EL (cell line): ENCODE measurements at places on chromosomes 6 and 20.

GRCh38 chr20:4780245-4780644 lies 58.5 kb downstream of the PRND start:
- no peak for DNase-seq

DNA sequence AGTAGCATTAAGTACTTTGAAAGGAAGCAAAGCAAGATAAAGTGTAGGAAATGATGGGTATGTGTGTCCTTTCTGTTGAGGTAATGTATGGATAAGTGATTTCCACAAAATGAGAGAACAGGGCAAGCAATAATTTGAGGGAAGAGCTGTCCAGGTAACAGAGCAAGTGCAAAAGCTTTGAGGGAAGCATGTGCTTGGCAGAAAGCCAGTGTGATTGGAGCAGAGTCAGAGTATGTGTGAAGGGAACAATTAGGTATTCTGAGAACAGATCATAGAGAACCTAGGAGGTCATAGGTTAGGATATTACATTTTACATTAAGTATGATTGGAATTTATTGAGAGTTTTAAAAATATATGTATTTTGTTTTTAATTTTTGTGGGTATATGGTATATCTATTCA lies 30.2 kb upstream of the MAN1A1 start:
- no peak for DNase-seq

DNA sequence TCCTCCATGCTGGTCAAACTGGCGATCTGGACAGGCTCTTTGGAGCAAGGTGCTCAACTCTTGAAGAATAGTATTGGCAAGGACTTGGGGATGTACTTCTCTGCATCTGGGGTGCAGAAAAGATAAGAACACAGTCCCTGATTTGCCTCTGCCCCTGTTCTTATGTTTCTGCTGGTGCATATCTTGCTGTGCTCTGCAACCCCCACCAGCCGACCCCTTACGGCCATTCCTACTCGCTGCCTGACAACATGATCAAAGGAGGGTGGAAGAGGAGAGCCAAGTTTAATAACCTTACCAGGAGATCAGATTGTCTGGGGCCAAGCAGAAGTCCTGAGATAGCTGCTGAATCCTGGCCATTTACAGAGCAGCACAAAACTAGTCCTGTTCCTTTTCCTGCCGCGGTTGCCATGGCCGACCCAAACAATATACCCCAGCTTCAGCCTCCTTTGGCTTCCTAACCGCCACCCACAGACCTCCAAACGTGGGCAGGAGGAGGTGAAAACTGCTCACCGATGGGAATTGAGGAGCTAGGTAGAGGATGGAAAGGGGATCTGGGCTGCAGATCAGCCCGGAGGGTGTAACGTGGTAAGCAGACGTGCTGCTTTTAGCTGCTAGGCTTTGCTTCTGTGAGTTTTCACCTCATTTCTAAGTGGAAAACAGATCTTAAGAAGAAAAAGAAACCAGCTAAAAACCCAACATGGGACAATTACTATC lies 60.9 kb downstream of the ATXN1 start:
- DNase-seq, result no peak

DNA sequence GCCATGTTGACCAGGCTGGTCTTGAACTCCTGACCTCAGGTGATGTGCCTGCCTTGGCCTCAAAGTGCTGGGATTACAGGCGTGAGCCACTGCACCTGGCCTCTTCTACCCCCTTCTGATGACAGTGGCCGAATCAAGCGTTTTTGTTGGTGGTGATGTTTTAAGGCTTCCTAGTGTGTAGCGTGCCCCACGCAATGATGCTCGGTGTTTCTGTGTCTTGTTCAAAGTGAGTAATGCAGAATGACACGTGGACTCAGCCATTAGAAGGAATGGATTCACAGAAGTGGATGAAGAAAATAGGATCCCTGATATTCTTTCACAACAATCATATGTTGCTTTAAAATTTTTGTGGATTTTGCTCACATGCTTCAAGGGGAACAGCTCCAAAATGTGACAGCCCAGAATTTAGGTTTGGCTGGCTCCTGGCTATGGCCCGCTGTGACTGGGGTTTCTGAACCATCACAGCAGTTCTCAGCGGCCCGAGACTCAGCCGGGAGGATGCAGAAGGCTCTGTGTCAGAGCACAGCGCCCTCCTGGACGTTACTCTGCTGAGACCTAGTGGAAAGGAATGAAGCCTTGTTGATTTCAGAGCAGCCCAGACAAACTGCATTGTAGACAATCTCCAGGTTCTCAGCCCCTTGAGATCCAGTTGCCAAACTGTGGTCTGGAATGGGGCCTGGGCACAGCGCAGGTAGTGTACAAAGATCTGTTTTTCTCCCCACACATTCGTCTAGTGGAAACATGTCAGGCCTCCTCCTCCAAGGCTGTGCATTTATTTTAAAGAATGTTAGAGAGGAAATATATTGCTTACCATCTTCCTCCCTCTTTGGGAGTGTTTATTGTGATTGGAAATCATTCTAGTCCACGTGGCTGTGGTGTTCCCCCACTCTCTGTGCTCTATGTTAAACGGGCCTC lies 57.6 kb upstream of the TIAM2 start:
- no peak for DNase-seq

- no peak for DNase-seq
Observed at GRCh38 chr6:24662236-24662635, 4.5 kb downstream of the TDP2 start.

DNA sequence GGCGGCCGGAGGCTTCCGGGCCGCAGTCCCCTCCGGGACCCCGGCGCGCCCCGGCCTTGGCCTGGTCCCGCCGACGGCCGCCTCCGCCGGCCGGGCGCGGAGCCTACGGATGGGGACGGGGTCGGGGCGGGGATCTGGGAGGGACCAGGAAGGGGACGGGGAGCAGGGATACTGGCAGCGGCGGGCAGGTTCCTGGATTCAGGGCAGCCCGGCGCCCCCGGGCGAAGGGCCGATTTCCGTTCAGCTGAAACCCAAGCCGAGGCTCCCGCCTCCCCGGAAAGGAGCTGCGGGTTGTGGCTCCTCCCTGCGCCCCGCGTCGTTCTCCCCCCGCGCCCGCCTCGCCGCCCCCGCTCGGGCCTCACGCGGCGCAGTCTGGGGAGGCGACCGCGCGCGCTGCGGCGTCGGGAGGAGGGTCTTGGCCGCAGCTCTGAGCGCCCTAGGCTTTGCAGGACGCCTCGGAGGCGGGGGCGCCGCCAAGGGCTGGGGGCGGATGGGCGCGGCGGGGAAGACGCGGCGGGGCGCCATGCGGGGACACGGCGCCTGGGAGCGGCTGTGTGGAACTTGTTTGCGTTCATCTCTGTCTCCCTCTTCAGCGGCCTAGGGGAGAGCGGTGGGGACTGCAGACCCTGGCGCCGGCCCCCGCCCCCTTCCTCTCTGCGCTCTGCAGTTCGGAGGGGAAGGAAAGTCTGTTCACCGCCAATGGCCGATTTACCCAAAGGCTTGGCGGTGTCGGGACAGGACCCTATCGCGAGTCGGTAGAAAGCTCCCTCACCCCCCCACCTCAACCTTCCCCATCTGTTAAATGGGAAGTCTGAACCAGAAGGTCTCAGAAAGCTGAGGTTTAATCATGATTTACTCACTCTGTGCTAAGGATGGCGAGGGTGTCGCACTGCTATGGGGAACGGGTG lies 22.7 kb upstream of the TMEM181 start:
- DNase-seq, result peak; percentile 46

DNA sequence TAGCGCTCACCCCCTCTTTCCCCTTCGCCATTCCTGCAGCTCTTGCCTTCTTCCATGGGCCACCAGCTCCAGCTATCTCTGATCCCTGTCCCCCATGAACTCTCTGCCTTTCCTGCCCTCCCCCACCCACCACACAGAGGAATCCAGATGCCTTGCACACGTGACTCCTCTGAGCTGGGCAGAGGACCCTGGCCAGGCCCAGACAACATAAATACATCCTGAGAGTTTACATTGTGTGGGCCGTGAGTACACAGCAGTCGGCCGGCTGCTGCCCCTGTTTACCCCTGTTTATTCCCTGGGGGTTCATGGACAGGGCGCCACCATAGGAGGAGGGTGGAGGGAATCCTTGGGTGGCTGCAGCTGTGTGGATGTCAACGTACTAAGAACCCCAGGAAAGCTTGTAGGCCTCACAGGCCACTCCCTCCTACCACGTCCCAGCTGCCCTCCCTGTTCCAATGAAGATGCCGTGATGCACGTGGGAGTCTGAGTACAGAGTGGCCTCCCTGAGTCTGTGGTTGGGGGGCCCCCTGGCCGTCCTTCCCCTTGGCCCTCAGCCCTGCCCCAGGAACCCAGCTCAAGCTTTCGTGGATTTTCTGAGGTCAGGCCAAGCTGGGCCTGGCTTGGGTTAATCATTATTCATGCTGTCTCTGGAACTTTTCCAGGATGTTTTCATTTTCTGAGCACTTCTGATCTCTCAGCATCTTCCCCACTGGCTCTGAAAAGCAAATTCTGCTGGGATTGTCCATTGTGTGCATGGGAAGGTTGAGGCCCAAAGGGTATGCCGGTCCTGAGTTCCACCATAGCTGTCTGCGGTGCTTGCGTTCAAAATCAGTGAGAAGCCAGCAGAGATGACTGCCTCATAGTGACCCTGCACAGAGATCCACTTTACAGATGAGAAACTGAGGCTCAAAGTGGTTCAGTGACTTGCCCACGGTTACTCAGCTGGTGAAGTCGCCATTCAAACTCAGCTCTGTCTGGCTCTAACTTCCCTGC lies 136.3 kb downstream of the MRPL14 start:
- DNase-seq, result peak; percentile 37

- no peak for DNase-seq
Observed at GRCh38 chr6:69063401-69063800, 428.3 kb downstream of the ADGRB3 start.

- no peak for DNase-seq
Observed at GRCh38 chr20:59143326-59143725, 20.3 kb upstream of the ZNF831 start.

- no peak for DNase-seq
Observed at GRCh38 chr6:125868678-125869395, 78.1 kb downstream of the NCOA7 start.

DNA sequence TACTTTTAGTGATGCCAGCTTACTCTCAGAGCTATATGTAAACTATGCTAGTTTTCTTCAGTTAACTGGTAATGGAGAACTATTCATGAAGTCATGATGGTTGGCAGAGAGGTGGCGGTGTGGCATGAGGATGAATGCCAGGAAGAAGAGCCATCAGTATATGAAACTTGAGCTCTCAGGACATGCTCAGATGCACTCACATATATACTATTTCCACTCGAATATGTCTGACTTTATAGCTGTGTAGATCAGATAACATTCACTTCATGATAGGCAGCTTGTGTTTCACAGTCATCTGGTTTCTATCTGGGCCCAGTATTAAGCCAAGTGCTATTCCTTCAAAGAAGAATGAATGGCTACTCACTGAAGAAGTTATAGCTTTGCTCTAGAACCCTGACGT lies 46.2 kb upstream of the CEP85L start:
- no peak for DNase-seq

DNA sequence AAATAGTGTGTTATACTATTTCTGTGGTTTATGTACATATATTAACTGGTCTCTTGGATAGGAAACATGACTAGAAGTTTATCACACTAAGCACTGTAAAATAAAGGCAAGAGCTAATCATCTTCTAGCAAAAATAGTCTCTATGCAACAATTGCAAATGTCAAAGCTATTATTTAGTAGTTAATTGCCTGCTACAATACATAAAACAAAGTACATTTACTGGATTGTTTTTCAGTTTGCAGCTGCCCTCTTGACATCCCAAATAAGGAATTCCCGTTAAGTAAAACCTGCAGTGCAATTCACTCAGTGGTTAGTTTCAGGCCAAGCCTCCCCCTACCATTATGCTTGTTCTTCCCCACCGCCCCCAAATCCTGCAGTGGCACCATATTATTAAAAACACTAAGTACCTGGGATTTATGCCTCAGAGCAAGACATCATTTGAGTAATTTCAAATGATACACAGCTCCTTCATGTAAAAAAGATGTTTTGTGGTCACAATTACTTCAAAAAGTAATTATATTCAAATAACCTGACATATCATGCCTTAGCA lies 1.6 kb upstream of the ATP5F1E start:
- no peak for DNase-seq

GRCh38 chr20:4637081-4637797 lies 84.5 kb upstream of the PRND start:
- peak; percentile 22 for DNase-seq

GRCh38 chr6:99232056-99232455 lies 117.4 kb downstream of the FAXC start:
- DNase-seq, result no peak

GRCh38 chr6:24524805-24525204 lies 30.0 kb downstream of the ALDH5A1 start:
- peak; percentile 47 for DNase-seq

DNA sequence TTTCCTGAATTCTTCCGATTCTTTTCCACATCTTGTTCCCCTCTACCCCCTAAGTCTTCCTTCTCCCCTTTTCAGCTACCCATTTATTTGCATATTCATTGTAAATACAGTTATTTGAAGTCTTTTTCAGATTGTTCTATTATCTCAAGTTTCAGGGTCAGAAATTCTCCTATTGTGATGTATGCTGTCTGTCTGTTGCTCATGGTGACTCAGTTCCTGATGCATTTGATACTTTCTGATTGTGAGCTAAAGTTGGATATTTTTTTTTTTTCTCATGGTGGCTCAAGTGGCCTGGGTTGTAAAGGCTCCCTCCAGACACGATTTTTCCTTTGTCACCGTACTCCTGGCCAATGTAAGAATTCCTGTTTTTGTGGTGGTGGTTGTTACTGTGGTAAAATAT lies 4.9 kb upstream of the PI16 start:
- DNase-seq, result peak; percentile 50

DNA sequence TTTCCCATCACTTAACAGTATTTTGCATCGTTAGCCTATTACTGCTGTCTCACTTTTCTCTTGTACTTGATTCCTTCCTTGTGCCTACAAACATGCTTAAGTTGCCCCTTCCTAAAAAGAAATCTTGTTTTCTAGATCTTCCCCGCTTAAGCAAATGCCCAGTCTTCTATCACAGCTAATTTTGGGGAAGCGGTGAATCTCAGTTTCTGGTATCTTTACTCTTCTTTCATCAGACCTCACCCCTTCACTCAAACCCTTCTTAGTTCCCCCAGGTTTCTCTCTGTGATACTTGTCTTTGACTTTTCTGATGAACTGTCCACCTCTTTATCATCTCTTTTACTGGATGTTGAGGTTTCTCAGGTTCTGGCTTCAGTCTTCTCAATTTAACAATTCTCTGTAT lies 14.2 kb downstream of the VAPB start:
- DNase-seq, result no peak

DNA sequence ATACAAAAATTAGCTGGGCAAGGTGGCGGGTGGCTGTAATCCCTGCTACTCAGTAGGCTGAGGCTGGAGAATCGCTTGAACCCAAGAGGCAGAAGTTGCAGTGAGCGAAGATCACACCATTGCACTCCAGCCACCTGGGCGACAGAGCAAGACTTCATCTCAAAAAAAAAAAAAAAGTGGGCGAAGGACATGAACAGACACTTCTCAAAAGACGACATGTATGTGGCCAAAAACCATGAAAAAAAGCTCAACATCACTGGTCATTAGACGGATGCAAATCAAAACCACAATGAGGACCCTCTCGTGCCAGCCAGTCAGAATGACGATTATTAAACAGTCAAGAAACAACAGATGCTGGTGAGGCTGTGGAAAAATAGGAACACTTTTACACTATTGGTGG lies 344.9 kb upstream of the JARID2 start:
- no peak for DNase-seq

- DNase-seq, result peak; percentile 96
Observed at GRCh38 chr20:13029687-13030375, 21.1 kb downstream of the SPTLC3 start.

- DNase-seq, result no peak
Observed at GRCh38 chr6:44833248-44833647, 445.7 kb downstream of the CDC5L start.
